ENCODE measurements at places on chromosomes 5 and 9. TPM values are rescaled to one million over a fixed set of nuclear protein-coding genes. Genes with fewer than 3 reads are reported as not detected.

Gene DNAI1
- 0.20 TPM for total RNA-seq

Gene WNT8A
- total RNA-seq = not detected

Gene SPINK4
- not detected for total RNA-seq

Gene LCN9
- total RNA-seq = not detected

Gene ZNF484
- 9.4 TPM for total RNA-seq

Gene CATSPER3
- under 0.01 TPM for total RNA-seq

Gene SPATA31E1
- total RNA-seq = 0.59 TPM

Gene AJM1
- 0.73 TPM for total RNA-seq

Gene CCDC183
- 0.37 TPM for total RNA-seq

Gene CER1
- not detected for total RNA-seq

Gene PDE6A
- not detected for total RNA-seq

Gene PIP5KL1
- 5.5 TPM for total RNA-seq

Gene DOCK2
- total RNA-seq = 1.2 TPM

Gene OCLN
- 5.5 TPM for total RNA-seq

Gene FBN2
- total RNA-seq = 96.6 TPM

Gene JAK2
- total RNA-seq = 5.9 TPM

Gene PFN3
- total RNA-seq = 1.1 TPM

Gene WHRN
- total RNA-seq = 0.78 TPM

Gene GRM6
- not detected for total RNA-seq

Gene EGFL7
- 8.8 TPM for total RNA-seq

Gene PAPPA
- 26.8 TPM for total RNA-seq

Gene LCN6
- total RNA-seq = not detected

Gene CFAP90
- not detected for total RNA-seq

Gene SLCO6A1
- total RNA-seq = not detected

Gene SCGB3A2
- not detected for total RNA-seq

Gene GGTA1
- total RNA-seq = not detected

Gene LCN1
- total RNA-seq = not detected

Gene RNF44
- total RNA-seq = 4.1 TPM

Gene CXCL14
- total RNA-seq = under 0.01 TPM

Gene ANKRD20A1
- total RNA-seq = not detected

Gene ADCY2
- total RNA-seq = not detected

Gene FOXD4
- under 0.01 TPM for total RNA-seq

Gene FCN2
- total RNA-seq = not detected

Gene RNF183
- under 0.01 TPM for total RNA-seq

Gene PAEP
- not detected for total RNA-seq

Gene GTF3C5
- total RNA-seq = 50.4 TPM

Gene ZNF300
- total RNA-seq = 6.3 TPM

Gene SOX30
- total RNA-seq = not detected

Gene C5orf52
- total RNA-seq = not detected

Gene DNAH5
- 0.39 TPM for total RNA-seq

Data from subcutaneous preadipocyte (primary cell).